ENCODE measurements at places on chromosomes 11 and 22. TPM values are rescaled to one million over a fixed set of nuclear protein-coding genes. Genes with fewer than 3 reads are reported as not detected.

Gene FANCF
- 34.7 TPM for total RNA-seq

Gene PGA3
- total RNA-seq = not detected

Gene GRAP2
- total RNA-seq = 0.52 TPM

Gene NFRKB
- total RNA-seq = 41.1 TPM

Gene EMID1
- 5.6 TPM for total RNA-seq

Gene PGR
- 0.31 TPM for total RNA-seq

Gene OR52B2
- not detected for total RNA-seq

Gene DYNC2H1
- total RNA-seq = 11.9 TPM

Gene PIH1D2
- total RNA-seq = 0.37 TPM

Gene THRSP
- total RNA-seq = not detected

Gene IGLL5
- not detected for total RNA-seq

Gene OR52A1
- 8.2 TPM for total RNA-seq

Gene KREMEN1
- 1.8 TPM for total RNA-seq

Gene MRGPRX4
- total RNA-seq = not detected

Gene C11orf91
- not detected for total RNA-seq

Gene MS4A8
- not detected for total RNA-seq

Gene CDHR5
- not detected for total RNA-seq

Gene FAT3
- total RNA-seq = 10.7 TPM

Gene UBQLN3
- not detected for total RNA-seq
